CD4-positive, alpha-beta T cell treated with Interleukin-17A for 1 hour (primary cell): ENCODE measurements at places on chromosomes 12 and 14.

GRCh38 chr14:92475451-92476187 is 38.0 kb upstream of the RIN3 start:
- no peak for DNase-seq

DNA sequence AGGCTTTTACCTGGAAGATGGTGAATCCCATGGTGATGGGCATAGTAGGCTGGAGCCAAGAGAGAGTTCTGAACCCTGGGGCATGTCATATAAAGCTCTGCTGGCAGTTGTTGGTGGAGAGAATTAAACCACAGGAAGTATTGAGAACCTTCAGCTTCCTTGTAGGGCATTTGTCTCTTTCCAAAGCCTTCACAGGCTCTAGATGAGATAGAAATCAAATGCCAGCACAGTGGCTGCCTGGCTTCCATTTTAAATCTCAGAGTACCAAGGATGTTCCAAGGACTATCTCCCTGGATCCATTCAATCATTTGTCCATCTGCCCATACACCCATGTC is 369.6 kb downstream of the DPF3 start:
- DNase-seq = no peak

DNA sequence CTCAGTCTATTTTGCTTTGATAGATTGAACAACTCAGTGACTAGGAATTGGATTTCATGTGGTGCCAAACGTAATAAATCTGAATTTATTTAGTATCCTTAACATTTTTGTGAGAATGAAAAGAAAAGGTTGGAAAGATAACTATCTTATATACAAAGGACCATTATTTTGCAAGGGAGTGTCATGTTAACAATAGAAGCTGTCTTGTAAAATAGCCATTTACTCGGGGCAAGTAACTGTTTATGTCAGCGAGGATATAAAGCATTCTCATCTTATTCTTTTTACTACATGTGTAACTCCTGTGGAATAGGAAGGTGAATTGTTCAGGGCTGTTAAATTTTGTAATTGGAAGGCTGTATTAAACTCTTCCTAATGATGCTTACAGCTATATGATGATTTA is 5.9 kb downstream of the RERGL start:
- no peak for DNase-seq

DNA sequence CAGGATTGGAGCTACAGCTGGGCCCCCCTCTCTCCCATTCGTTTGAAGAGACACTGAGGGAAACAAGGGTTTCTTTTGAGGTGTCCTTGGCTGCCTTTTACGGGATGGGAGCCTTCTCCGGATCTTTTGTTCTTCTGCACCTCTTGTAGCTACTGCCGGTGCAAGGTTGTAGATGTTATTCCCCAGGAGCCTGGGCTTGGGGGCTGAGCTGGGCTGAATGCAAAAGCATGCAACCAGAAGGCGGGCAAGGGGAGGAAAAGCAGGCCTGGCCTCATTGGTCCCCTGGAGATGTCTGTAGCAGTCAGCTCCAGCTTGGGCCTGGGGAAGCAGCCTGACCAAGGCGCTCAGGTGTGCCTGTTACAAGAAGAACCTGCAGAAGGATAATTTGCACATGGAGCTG is 110.3 kb downstream of the GCH1 start:
- DNase-seq = no peak

DNA sequence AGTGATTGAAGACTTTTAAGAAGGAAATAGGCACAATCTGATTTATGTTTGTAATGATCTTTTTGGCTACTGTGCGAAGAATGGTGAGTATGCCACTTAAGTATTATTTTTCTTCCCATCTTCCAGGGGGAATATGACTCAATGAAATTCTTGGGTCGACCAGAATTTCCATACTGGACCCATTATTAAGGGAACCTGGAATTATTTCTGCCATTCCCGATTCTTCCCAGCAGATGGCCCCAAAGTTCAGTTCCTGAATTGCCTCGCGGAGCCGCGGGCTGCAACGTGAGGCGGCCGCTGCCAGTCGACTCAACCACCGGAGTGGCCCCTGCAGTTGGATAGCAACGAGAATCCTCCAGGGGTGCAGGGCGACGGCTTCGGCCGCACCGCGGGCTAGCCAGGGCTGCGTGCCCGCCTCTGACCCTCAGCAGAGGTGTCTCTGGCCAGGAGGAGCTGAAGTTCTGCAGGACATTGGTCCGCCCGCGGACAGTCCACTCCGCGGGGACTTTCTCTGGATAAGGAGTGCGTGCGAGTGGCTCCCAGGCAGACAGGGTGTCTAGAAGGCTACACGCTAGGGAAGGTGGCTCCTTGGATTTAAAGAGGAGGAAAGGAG is 628 bp upstream of the TSHR start:
- peak; percentile 83 for DNase-seq

DNA sequence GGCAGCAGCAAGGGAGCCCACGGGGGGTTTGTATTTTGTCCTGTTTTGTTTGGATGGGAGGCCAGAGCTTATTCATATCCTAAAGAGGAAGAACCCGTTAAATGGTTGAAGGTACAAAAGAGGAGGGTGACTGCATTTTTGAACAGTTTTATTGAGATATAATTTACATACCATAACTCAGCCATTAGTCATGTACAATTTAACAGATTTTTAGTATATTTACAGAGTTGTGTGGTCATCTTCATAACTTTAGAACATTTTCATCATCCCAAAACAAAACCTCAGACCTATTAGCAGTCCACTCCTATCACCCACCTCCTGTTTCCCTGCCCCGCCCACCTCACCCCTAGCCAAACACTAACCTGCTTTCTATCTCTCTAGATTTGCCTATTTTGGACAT is 12.6 kb downstream of the NRDE2 start:
- DNase-seq = no peak

DNA sequence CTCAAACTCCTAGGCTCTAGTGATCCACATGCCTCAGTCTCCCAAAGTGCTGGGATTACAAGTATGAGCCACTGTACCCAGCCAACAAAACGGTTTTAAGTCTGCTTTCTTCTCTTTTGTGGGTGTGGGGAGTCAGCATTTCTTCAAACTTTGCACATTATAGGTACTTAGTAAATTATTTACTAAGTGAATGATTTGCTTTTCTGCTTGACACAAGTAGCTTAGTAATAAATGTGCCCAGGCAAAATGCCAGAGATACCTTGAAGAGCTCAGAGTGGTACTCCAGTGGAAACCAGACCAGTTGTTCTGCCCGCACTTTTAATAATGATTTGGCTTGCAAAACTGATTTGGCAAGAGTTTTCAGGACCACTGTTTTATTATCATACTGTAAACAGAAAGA is 15.0 kb downstream of the DEPDC4 start:
- DNase-seq = no peak

DNA sequence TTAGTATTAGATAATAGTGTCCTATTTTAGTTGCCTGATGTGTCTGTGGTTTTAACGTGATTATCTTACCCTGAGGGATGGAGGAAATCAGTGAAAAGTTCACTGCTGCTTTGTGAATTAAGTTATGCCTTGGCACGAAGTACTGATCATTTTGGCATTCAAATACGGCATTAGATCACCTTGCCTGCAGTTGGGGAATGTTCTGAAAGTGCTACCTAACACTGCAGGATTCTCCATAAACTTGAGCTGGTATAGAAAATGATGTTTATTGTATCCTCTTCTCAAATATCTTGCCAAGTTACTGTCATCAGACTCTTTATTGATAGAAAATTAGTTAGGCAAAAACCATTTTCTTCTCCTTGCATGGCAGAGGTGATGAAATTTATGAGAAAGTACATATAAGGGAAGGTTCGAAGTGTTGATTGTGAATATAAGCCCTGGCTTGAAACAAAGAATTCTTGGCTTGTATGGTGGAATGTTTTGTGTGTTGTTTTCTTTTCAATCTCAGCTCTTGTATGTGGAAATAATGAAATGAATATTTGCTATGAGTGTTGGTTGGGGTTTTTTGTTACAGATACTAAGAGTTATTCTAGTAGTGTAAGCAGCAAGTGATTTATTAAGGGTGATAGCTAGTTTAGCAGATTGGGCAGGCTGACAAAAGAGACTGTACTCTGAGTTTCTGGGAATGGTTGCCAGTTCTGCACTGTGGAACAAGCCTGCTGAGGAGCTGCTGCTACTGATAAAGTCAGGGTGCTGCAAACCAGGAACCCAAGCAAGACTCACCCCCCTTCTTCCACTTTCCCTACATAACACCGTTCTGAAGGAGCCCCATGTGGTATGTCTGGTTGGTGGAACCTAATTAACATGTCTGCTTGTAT is 448.3 kb downstream of the PCNX1 start:
- DNase-seq = no peak

DNA sequence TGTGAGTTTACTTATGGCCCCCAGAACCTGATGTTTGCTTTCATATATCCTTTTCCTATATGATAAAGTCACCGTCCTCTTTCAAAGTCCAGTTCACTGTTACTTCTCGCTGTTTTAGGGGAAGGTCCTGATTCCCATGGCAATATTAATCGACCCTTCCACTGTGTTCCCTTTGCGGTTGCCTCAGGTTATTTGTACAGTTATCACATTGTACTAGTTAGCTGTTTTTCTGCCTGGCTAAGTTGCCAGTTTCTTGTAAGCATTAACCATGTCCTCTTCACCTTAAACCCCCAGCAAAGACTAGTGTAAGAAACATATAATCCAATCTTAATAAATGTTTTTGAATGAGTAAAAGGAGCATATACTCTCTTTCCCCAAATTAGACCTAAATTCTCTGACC is 115.0 kb upstream of the PPFIA2 start:
- DNase-seq = no peak

GRCh38 chr12:109988274-109988673 is 7.9 kb downstream of the GIT2 start:
- DNase-seq = no peak

DNA sequence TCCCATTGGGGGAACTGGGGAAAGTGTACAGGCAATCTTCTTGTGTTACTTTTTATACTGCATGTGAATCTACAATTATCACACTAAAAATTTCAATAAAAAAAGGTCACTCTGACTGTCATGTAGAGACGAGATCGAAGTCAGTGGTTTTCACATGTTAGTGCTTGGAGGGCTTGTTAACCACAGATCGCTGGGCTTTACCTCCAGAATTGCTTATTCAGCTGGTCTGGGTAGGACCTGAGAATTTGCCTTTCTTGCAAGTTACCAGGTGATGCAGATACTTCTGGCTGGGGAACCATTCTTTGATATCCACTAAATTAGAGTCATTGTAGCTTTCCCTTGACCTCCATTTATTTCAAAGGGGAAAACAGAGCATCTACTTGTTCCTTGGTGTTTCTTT is 62.8 kb upstream of the SLC38A4 start:
- DNase-seq = no peak

GRCh38 chr12:62697893-62698292 is 231.3 kb downstream of the MON2 start:
- DNase-seq = no peak

DNA sequence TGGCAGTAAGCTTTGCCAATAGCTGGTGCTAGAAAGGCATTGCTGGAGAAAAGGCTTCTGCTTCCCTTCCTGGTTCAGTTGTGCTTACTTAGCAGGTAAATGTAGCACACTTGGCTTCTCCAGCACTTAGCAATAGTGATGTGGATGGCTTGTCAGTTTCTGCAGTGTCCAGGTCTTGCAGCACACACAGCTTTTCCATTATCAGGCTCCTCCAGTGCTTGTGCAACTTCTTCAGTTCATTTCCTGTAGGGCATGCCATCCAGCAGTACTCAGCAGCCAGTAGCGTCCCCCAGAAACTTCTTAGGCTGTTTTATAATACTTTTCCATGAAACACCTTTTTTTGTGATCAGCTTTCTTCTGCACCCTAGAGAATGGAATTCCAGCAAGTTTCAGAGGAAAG is 154.6 kb downstream of the SLC6A15 start:
- DNase-seq = no peak

DNA sequence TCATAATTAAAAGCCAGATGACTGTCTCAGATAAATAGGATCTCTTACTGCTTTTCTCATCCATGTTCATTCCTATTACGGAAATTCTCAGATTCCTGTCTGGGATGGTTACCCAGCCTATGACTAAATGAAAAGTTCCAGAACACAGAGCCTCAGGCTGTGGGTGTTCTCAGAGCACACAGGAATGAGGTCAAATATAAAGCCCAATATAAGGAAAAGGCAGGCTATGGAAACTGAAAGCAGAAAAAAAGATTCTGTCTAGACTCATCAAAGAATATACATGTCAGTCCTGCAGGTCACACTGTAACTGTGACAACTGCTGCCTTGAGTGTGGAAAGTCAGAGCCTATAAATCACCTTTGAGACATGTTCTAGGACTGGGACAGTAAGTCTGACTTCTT is 64.3 kb downstream of the DCAF5 start:
- DNase-seq = no peak

GRCh38 chr14:72616294-72616693 is 277.6 kb downstream of the DPF3 start:
- no peak for DNase-seq

GRCh38 chr14:104249089-104249488 is 110.7 kb downstream of the KIF26A start:
- DNase-seq = no peak
